ENCODE measurements at places on chromosomes 5 and 9. TPM values are rescaled to one million over a fixed set of nuclear protein-coding genes. Genes with fewer than 3 reads are reported as not detected.

DNA sequence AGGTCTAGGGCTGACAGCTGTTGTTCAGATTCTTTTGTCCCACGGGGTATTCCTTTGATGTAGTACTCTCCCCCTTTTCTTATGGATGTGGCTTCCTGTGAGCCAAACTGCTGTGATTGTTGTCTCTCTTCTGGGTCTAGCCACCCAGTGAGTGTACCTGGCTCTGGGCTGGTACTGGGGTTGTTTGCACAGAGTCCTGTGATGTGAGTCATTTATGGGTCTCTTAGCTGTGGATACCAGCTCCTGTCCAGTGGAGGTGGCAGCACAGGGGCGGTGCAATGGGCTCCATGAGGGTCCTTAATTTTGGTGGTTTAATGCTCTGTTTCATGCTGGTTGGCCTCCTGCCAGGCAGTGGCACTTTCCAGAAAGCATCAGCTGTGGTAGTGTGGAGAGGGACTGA is 161.3 kb downstream of the CAVIN4 start:
- no peak for DNase-seq

DNA sequence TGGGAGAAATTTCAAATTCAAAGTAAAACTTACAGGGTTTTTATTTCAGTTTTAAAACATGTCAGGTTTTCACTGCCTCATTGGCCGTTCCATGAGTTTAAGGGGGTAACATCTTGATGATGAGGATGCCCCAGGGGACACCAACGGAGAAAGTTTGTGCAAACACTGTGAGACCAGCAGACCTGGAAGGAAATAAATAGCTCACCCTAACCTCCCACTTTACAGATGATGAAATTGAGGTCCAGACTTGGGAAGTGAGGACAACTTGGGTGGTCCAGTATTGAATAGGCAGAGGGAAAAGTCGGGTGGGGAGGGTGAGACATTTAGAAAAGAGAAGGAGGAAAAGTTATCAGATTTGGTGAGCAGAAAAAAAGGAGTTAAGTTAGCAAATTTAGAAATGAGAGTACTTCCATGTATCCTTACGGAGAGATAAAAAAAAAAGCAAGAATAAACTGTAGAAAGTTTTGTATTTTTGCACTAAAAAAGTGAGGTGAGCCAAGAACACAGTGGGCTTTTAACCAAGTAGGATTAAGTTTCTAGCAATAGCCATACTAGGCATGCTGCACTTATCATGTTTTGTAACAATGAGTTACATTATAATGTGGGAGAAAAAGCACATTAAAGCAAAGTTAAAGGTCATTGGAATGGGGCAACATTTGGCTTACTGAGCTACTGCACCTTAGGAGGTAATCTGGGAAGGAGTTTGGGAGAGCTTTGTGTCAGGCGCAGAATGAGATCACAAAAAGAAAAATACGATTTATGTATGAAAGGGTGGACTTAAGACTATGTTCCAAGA is 125.1 kb downstream of the GAS1 start:
- DNase-seq: no peak

The TAF11L5 gene
- polyA plus RNA-seq: not detected

DNA sequence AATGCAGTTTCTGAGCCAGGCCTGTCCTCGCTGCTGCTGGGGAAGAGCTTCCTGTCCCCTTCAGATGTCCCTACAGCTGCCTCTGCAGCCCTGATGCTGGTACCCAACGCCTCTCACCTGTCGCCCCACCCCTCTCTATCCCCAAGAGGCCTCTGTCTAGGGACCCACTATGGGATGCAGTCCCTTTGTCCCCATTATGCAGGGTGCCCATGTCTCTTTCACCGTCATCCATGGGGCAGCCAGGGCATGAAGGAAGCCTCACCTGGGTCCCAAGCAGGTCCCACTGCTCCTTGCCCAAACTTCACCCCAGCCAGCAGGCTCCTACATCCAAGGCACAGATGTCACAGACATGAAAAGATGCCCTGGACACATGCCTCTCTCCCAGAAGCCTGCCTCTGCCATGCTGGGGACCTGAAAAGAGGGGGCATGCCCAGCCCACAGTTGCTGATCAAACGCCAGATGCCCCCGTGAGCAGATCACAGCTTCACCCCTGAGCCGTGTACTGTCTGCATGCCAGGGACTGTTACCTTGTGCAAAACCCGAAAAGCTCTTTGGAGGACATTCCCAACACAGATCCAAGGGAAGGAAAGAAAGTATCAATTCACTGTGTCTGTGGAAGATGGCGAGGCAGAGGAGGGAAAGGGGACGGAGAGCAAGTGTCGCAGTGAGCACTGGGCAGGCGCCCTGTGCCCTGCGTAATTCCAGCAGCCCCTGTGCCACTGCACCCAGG is 81.0 kb downstream of the ADAMTS2 start:
- DNase-seq: no peak

- DNase-seq: no peak
Measured at GRCh38 chr9:124482431-124483031, 24.7 kb downstream of the NR5A1 start.

GRCh38 chr5:59600998-59601397 is 292.5 kb downstream of the PDE4D start:
- no peak for DNase-seq

DNA sequence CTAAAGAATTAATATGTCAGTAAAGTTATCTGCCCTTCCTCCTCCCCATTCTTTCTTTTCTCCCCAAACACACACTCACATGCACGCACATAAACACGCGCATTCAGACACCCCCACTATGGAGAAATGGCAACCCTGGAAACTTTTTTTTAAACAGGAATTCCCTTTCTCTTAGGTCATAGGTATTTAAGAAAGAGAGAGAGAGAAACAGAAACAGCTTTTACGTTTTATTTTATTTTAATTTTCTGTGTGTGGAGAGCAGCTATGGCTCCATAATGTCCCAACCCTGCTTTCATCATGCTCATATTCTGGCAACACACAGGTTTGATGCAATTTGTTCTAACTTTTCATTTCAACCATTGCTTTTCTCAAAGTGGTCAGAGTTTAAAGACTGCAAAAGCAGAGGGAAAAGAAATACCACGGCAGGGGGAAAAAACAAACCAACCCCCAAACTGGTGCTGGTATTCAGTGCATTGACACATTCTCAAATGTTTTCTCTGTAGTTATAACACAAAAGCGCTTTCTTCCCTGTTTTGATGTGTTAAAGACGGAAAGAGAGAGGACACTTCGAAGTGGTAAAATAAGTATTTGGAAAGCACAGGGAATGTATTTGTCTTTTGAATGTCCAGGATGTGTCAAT is 126.0 kb upstream of the TMEM161B start:
- no peak for DNase-seq

The ACOT12 gene
- 0.99 TPM for polyA plus RNA-seq

The CHSY3 gene
- 3.4 TPM for polyA plus RNA-seq

- no peak for DNase-seq
Measured at GRCh38 chr5:135228222-135228621, 170.8 kb downstream of the MACROH2A1 start.

GRCh38 chr9:84212982-84213381 is 127.6 kb downstream of the SLC28A3 start:
- DNase-seq: no peak

- DNase-seq: peak; percentile 27
Measured at GRCh38 chr9:33263131-33264002, 1.1 kb downstream of the BAG1 start.

DNA sequence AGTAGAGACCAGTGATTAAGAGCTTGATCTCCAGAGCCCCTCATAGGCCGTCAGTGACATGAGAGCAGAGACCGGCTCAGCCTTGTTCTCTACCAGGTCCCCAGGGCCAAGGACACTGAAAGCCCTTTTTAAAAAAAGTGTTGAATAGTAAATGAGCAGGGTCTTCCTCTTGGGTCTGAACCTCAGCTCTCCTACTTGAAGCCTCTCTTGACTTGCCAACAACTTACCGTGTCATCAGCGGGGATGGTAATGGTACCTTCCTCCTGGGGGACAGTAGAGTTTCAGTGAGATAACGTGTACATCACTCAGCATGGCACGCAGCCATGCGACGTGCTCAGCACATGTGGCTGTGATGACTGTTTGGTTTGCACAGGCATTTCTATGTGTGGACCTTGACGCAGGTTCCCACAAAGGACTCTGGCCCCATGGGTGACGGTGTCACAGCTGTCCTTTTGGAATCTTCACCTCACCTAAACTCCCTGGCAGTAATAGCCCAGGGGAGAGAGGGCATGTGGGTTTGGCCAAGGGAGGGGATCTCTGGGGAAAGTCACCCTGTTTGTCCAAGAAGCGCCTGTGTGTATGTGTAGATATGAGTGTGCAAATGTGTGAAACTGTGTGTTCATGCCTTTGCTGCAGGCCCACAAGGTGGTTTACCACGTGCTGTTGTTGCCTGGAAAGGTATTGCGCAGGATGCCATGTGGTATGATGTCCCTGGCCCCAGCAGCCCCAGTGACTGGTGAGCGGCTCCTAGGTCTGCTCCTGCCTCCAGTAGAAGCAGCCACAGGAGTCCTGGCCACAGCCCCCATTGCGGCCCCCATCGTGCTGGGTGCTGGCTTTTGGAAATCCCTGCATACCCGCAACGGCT is 18.7 kb downstream of the ERGIC1 start:
- DNase-seq: no peak

DNA sequence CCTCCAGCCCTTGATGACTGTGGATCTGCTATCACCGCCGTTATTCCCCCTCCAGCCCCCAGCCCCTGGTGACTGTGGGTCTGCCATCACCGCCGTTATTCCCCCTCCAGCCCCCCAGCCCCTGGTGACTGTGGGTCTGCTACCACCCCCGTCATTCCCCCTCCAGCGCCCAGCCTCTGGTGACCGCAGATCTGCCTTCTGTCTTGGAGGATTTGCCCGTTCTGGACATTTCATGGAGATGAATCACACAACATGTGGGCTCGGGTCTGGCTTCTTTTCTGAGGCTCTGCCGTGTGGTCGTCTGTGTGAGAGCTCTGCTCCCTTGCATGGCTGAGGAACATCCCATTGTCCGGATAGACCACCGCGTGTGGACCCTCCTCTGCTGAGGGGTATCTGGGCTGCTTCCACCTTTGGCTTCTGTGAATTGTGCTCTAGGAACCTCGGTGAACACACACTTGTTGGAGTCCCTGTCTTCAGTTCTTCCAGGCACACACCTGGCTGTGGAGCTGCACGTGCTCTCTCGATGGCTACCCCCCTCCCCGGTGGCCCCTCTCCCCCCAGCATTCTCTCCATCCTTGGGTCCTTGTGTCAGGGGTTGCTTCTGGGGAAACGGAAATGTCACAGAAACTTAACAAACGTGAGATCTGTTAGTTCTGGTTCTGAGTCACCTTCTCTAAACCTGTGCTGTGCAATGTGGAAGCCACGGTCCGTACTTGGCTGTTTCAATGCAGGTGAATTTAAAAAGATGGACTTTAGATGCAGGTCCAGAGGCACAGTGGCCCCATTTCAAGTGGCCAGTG is 105.3 kb upstream of the COL5A1 start:
- no peak for DNase-seq

GRCh38 chr5:146765089-146765832 is 113.3 kb downstream of the PPP2R2B start:
- no peak for DNase-seq

GRCh38 chr5:175021321-175021720 is 296.9 kb downstream of the MSX2 start:
- no peak for DNase-seq

DNA sequence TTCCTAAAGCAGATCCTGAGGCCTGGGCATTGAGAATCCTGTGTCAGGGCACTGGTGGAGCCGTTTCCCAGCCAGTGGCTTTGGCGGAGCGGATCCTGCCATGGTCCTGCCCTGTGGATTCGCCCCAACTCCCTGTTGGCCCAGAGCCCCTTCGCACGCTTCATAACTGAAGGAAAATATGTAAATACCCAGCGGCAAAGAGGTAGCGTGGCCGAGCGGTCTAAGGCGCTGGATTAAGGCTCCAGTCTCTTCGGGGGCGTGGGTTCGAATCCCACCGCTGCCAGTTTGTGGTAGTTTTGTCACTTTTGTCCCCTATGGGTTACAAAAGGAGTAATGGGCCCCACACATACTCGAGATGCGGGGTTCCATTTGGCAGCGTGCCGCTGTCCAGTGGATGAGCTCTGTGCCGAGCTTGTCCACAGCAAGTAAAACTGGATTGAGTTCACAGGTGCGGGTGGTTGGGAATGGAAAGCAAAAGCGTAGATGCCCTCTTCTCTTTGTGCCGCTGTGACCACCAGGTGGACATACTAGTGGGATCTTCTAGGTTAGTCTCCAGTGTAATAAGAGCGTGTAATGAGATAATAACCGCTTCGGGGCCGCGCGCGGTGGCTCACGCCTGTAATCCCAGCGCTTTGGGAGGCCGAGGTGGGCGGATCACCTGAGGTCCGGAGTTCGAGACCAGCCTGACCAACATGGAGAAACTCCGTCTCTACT is 17.3 kb downstream of the TRIM7 start:
- no peak for DNase-seq

DNA sequence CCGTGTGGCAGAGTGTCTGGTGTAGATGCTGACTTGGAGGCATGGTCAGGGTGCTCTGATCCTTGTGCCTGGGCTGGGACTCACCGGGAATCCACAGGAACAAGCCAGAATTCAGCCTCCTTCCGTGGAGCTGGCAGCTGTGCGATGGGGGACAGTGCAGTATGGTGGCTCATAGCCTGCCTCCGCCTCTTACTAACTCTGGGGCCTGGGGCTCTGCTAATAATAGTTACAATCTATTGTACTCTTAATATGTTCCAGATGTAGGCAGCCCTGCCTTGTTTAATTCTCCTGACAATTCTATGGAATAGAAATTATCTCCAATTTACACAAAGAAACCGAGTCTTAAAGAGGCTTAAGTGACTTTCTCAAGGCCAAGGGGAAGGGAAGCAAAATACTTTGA is 77.6 kb downstream of the PCDH1 start:
- DNase-seq: no peak

The LAMC3 gene
- polyA plus RNA-seq: 38.8 TPM

DNA sequence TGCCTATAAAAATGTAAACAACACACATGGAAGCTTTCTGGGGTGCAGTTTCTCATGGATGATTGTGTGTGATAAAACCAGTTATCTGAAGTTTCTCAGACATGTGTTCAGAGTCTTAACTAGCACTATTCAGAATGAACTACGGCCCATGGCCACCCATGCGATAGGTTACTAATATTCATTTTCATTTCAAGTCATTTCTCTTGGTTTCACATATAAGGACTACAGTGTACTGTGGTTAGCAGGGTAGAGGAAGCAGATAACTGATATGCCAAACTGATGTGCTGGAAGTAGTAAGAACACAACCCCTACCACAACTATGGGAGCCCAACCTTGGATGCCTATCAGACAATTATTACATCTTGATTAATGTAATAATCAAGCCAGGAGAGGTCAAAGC is 372.1 kb downstream of the DTWD2 start:
- DNase-seq: no peak

The IL9 gene
- polyA plus RNA-seq: not detected

- DNase-seq: no peak
Measured at GRCh38 chr5:137148655-137149054, 350.5 kb downstream of the SPOCK1 start.

DNA sequence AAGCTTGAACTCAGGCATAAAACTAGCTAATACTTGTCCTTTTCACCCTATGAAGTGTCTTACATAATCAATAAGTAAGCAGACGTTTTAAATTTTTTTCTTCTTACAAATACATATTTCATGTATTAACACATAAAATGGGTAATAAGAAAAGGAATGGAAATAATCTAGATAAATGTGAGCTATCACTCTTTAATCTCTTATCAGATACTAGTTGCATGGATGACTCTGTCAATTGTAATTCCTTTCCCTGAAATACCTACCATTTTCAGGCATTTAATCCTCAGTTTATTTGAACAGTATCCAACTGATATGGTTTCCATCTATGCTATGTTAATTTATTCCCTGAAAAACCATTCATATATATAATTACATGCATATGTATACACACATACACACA is 166.0 kb upstream of the RGS7BP start:
- DNase-seq: no peak

GRCh38 chr5:132065951-132066701 is 5.7 kb downstream of the IL3 start:
- DNase-seq: no peak

GRCh38 chr5:172626031-172626581 is 15.0 kb upstream of the NEURL1B start:
- DNase-seq: no peak

All from left renal cortex interstitium (tissue), 4 donors.